Esophagus (tissue), 2 donors: ENCODE measurements at places on chromosomes 4 and X. TPM values are rescaled to one million over a fixed set of nuclear protein-coding genes. Genes with fewer than 3 reads are reported as not detected.

Gene HMGN5
- 14.1 TPM for polyA plus RNA-seq

Gene HMGB3
- 25.5 TPM for polyA plus RNA-seq

Gene USP38
- 5.3 TPM for polyA plus RNA-seq

Gene FBXO8
- polyA plus RNA-seq = 15.6 TPM

Gene GUCY1A1
- polyA plus RNA-seq = 0.81 TPM
